Stimulated activated CD8-positive, alpha-beta memory T cell treated with anti-CD3 and anti-CD28 coated beads, Interleukin-4, amount 100 ng/mL, for 1 hour (primary cell): ENCODE measurements at places on chromosomes 4 and X.

DNA sequence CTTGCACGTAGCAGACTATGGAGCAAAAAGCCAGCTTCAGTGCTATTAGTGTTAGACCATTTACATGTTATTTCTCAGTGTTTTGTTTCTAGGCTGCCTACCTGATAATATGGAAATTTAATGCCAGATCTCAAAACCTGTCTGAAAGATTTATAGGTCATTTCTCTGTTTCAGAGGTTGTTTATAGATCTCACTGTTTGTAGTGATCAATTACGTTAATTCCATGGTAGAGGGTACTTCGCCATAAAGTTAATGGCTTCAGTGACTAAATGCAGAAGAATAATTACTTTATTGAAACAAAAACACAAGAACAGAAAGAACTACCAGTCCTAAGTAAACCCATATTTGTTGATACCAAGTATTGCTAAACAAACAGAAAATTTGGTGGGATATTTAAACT lies 420.8 kb downstream of the ARHGAP24 start:
- no peak for DNase-seq

GRCh38 chr4:76342191-76342590 lies 35.7 kb downstream of the STBD1 start:
- DNase-seq = no peak

DNA sequence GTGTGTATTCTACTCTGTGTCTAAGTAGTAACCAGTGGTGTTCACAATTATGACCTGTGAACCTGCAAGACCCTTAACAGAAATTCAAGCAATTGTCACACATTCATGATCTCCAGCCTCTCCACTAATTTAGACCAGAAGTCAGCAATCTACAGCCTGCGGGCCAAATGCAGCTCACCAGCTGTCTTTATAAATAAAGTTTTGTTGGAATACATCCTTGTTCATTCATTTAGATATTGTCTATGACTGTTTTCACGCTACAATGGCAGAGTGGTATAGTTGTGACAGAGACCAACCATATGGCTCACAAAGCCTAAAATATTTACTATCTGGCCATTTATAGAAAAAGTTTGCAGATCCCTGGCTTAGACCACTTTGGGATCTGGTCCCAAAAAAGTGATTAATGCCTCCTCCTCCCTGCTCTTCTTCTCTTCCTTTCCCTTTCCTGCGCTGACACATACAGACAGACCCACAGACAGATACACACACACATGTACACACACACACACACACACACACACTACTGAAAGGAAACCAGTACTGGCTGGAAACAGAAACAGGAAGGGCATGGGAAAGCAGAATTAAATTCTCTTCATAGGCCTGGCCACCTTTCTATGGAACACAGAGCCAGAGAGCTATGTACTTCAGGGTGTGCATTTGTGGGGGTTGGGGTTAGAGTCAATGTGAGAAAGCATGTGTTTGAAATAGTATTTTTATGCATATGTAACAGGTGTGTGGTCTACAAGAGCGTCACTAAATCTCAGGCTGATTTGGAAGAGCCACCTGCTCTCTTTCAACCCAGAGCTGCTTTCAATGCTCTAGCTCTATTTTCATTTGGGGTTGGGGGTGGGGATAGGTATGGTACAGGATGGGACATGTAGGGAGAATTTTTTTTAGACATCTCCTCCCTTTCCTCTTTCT lies 49.7 kb upstream of the TMEM164 start:
- DNase-seq = no peak

GRCh38 chr4:8303081-8303480 lies 33.5 kb downstream of the HTRA3 start:
- no peak for DNase-seq

DNA sequence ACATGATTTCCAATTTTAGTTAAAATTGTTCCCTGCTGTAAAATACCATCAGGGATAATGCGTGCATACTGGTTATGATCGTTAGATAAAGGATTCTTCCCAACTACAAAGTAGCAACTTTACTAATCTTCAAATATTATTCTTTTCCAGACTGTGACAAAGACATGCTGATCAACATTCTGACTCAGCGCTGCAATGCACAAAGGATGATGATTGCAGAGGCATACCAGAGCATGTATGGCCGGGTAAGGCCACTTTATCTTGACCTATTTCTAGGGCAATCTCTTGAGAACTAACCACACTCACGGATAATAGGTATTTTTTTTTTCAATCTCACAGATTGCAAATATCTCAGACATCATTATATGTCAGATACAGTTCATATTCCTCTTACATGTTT lies 47.0 kb downstream of the ANXA10 start:
- no peak for DNase-seq
